ENCODE measurements at places on chromosomes 7 and 10.

DNA sequence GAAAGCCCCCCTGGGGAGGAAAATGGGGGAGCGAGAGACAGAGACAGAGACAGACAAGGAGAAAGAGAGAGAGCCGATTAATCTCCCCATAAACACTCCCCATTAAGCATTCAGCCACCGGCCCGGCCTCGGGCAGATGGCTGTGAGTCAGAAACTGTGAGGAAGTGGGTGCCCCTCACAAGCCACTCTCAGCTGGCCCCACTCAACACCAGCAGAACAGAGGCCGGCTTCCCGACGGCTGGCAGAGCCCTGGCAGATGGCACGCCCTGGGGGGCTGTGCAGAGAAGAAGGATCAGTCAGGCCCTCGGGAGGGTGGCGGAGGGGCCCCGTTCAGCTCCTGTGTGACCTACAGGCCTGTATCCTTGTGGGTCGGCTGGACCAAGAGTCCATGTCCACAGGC is 41.2 kb downstream of the CAMK2B start:
- DNase-seq: no peak

DNA sequence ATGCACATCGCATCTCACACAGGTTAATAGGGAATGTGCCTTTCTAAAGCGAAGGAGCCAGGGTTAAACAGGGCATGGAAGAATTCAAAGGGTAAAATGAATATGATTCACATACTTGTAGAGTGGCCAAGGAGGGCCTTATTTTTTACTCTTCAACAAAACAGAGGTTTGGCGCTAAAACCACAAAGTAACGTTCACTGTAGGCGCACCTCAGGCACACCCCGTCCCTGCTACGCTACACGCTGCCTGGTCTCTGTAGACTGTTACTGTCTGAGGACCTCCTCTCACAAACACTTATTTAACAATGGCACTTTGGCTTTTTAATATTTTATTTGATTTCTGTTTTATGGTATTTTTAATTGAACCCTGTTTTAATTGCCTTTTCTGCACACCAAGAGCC is 462.1 kb upstream of the GALNT17 start:
- no peak for DNase-seq

DNA sequence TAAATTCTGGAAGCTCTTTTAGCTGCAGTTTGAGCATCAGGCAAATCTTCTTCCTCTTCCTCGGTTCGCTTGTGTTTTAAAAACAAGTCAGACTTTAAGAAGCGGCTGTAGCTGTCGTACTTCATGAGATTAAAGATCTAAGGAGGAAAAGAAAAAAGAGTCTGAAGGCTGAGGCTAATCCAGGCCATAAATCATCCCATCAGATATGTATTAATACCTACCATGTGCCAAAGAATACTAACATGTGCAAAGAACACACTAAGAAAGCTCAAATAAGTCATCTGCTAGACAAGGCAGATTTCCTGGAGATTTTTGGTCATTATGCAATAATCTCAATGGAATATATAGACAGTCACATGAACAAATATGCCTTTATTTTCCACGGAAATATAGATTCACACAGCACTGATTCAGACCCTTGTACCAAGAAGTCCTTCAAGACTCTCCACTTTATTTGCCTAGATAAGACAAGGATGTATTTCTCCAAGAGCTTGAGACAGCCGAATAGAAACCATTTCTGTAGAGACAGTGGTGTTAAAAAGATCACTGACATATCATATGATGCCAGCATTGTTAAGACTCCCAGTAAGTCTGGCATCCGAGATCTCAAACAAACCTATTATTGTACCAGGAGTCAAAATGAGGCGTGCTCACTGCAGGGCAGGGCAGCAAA is 42.3 kb downstream of the RGS10 start:
- DNase-seq: no peak

- DNase-seq: no peak
Observed at GRCh38 chr7:130133029-130133782, 62.9 kb downstream of the KLHDC10 start.

DNA sequence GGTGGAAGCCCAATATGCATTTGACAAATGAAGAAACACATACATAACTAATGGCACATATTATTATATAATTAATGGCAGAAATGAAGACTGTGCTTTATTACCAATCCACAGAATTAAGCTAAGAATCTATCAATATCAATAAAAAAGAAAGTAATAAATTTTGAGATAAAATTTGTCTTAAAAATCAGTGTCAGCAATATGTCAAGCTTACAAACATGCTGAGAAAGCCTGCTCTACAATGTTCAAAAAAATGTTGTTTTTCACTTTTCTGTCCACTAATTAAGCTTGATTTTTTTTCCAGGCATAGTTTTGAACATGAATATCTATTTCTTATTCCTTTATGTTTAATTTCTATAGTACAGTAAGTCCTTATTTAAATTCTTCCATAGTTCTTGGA is 721.0 kb upstream of the LRRTM3 start:
- no peak for DNase-seq

GRCh38 chr10:86878983-86879713 is 78.3 kb downstream of the MMRN2 start:
- DNase-seq: no peak

Measured in smooth muscle cell of the brain vasculature (primary cell).